ENCODE measurements at places on chromosomes 6 and 20.

DNA sequence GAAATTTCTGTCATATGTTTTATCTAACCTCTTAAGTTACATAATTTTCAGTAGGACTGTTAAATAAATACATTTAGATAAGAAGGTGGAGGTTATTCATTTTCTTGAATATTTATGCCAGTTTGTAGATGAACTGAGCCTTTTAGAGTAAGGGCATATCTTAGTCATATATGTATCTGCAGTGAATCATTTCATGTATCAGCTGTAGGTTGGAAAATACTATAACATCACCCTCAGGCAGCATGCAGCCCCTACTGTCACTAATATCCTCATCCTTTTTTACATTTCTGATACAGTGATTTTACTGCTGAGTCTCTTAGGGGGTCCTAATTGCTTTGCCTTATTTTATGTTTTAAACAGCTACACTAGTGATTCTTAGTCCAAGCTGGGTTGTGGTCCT lies 19.5 kb upstream of the SUMO4 start:
- no peak for DNase-seq

DNA sequence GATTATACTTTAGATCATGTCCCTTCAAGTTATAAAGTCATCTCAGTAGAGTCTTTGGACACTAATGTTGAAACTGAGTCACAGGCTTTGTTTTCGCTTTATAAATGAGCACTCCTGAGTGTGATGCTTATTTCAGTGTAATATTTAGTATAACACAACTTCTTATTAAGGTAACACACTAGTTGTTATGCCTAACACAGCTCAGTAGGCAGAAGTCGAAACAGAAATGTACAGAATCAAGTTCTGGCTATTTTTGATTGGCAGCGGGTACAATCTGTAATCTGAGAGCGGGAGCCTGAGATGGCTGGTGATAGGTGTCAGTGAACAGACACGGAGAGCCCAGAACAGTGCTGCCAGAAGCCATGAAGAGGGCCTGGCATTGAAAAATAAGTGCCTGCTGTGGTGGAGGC lies 11.4 kb downstream of the HECA start:
- DNase-seq: no peak

DNA sequence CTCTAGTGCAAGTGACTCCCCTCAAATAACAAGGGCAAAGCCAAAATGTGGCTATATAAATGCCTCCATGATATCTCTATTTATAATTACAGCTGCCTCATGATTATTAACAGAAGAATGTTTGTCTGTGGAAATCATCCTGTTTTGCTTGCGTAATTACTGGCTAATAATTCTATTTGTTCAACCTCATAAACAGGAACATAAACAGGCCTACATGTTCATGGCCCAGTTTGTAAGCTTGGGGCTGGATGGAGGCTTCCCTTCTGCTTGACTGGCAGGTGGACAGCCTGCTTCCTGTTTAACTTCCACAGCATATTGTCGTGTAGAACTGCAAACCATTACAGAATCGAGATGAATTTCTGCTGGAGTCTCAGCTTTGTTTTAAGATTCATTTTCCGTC lies 766.0 kb upstream of the MAP3K7 start:
- no peak for DNase-seq

GRCh38 chr20:12112665-12113064 lies 195.0 kb downstream of the BTBD3 start:
- DNase-seq: no peak

GRCh38 chr6:134168590-134169208 lies 116.3 kb upstream of the SLC2A12 start:
- no peak for DNase-seq

DNA sequence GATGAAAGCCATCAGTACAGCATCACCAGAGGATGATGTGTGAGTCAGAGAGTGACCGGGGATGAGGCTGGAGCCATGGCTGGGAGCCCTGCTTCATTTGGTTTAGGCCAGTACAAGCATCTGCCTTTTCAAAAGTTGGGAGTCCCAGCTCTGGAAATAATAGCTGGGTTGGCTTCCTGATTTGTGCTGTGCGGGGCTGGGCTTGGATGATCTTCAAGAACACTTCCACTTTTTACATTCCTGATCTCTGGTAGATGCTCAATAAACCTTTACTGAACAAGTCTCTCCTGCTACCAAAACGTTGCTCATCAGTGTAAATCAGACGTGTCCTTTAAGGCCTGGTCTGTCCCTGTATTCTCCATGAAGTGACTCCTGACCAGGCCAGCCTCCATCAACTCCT lies 44.1 kb upstream of the ADGRF4 start:
- DNase-seq: no peak

- no peak for DNase-seq
Measured at GRCh38 chr6:136468711-136469110, 81.5 kb downstream of the MAP7 start.

DNA sequence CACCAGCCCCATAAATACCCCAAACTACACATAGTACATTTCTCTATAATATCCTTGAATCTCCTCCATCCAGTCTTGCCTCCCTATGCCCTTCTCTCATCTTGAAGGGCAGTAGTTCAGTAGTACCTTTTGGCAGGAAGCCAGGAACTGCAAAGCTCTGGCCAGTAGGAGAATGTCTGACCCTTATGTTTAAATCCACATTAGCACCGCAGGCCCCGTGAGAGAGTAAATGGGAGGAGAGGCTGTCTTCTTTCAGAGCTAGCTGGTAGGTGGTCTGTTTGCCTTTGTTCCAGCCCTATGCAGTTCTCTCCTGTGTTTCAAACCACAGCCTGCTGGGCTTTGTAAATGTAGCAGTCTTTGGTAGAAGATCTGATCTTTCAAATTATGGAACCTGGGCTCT lies 690.7 kb downstream of the DOK5 start:
- DNase-seq: no peak

- no peak for DNase-seq
Measured at GRCh38 chr6:149769676-149770075, 20.1 kb downstream of the PCMT1 start.

- peak; percentile 98 for DNase-seq
Measured at GRCh38 chr6:134436281-134436815, 118.4 kb upstream of the SGK1 start.

- no peak for DNase-seq
Measured at GRCh38 chr6:80434691-80435350, 328.4 kb downstream of the BCKDHB start.

DNA sequence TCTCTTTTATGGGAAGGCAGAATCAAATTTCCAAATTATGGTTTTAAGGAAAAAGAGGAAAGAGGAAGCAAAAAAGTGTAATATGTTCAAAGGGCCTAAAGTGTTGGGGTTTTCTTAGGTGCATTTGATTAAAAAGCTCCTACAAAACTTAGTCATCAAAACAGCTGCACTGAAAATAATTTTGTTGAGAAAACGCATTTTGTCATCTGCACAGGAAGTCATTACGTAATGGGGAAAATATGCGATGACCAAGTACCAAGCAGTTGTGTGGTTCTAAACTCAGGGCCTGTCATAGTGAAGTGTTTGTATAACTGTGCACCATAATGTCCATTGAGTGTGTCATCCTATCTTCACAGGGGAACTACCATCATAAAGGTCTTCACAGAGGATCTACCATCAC lies 15.6 kb downstream of the HAO1 start:
- peak; percentile 96 for DNase-seq

- DNase-seq: no peak
Measured at GRCh38 chr6:37650071-37650481, 47.6 kb downstream of the MDGA1 start.

DNA sequence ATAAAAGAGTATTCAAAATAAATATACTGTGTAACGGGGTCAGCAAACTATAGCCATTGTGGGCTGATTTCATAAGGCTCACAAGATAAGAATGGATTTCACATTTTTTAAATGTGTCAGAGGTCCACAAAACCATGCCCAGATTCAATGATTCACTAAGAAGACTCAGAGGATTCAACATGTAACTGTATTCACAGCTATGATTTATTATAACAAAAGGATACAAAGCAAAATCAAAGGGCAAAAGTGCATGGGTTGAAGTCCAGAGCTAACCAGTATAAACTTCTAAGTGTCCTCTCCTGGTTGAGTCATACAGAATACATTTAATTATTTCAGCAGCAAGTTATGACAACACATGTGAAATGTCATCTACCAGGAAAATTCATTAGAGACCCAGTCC lies 49.2 kb downstream of the TBC1D32 start:
- peak; percentile 43 for DNase-seq

- peak; percentile 63 for DNase-seq
Measured at GRCh38 chr20:56826705-56827665, 197.9 kb downstream of the TFAP2C start.

DNA sequence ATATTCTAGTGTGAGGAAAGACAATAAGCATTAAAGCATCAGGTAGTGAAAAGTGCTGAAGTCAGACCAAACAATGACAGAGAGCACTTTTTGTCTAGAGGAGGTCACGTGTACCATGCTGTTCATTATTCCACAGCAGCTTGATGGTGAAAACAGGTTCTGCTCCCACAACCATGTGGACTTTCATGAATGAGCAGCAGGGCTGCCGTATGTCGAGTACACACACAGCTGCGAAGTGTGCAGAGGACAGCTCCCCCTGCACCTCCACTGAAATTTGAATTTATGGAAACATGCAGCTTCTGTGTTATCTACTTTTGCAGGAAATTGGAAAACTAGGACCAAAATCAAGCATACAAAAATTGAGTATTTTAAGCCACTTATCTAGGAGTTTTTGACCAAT lies 85.3 kb downstream of the MAP7 start:
- DNase-seq: no peak

GRCh38 chr20:37305079-37305478 lies 15.6 kb downstream of the MANBAL start:
- DNase-seq: no peak

DNA sequence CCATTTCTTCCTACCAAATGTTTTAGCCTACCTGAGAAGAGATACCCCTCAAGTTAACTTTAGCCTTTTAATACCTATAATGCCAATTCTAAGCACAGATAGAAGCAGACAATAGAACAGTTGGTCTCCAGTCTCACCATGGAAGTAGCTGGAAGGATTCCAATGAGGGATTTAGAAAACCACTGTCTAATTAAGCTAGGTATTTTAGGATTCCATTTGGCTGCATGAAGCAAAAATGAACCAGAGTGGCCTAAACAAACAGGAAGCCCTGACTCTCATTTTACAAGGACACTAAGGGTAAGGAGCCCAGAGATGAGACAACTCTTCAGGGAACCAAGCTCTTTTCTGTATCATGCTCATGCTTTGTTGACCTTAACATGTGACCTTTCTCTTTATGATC lies 199.2 kb downstream of the ALDH8A1 start:
- peak; percentile 88 for DNase-seq

DNA sequence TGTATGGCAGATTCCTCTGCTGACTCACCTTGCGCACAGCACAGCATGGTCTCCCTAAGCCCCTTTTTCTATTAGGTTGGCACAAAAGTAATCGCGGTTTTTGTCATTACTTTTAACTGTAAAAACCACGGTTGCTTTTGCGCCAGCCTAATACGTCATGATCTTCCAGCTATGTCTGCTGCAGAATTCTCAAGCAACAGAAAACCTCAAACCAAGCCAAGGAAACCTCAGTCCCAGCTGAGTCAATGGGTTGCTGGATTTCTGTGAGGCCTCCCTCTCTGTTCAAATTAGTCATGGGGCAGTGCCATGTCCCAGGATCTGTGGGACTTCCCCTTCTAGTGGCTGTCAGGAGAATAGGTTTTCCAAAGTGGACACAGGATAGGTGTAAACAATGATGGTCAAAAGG lies 15.7 kb upstream of the ENPP1 start:
- peak; percentile 37 for DNase-seq

DNA sequence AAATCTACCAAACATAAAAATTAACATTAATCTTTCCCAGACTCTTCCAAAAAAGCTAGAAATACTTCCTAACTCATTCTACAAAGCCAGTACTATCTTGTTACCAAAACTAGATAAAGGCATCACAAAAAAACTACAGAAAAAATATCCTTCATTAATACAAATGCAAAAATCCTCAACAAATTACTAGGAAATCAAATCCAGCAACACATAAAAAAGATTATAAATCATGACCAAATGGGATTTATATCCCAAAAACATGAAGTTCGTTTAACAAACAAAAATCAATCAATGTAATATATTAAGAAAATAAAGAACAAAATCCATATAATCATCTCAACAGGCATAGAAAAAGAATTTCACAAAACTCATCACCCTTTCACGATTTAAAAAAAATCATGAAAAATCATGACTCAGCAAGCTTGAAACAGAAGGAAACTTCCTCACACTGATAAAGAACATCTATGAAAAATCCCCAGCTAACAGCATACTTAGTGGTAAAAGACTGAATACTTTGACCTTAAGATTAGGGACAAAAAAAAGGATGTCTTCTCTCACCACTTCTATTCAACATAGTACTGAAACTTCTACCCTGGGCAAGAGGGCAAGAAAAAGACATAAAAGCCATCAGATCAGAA lies 43.2 kb downstream of the RANBP9 start:
- DNase-seq: peak; percentile 8

GRCh38 chr6:169167581-169168301 lies 85.9 kb downstream of the THBS2 start:
- peak; percentile 92 for DNase-seq

DNA sequence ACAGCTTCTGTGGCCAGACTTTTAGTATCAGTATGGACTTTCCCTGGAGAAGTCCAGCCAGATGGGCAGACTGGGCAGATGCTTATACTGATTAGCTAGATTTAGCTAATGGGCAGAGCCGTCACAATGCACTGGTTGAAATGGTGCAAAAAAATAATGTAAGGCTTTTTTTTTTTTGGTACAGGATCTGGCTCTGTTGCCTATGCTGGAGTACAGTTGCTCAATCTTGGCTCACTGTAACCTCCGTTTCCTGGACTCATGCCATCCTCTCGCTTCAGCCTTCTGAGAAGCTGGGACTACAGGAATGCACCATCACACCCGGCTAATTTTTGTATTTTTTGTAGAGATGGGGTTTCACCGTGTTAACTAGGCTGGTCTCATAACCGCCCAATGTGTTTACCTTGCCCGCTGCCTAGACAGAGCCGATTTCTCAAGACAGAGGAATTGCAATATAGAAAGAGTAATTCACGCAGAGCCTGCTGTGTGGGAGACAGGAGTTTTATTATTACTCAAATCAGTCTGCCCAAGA lies 16.4 kb upstream of the KIFC1 start:
- DNase-seq: peak; percentile 73

GRCh38 chr20:33740189-33740588 lies 8.4 kb downstream of the ZNF341 start:
- no peak for DNase-seq

GRCh38 chr6:44892579-44892978 lies 435.6 kb upstream of the RUNX2 start:
- DNase-seq: no peak

DNA sequence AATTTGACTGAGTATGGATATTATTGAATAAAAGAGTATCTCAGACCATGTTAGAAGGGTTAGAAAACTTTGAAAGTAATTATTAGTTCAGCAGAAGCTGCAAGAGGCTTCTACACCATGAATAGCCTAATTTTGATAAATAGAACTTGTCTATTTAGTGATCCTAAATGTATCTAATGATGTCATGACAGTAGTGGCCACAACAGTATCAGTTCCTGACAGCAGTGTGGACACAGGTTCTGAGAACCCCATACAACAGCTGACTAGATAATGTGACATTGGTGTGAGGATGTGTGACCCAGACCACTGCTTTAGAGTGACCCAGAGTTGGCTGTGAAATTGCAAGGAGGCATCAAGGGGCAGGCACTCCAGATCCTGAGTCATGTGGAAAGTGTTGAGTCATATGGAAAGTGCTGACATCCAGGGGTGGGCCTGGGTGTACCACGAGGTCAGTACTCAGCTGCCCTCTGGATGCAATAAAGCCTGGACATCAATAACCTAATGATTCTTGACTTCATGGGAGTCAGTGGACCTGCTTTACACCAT lies 754.7 kb downstream of the DHX35 start:
- DNase-seq: peak; percentile 54

- DNase-seq: peak; percentile 43
Measured at GRCh38 chr6:16344756-16345155, 106.4 kb downstream of the GMPR start.

- peak; percentile 31 for DNase-seq
Measured at GRCh38 chr6:4403828-4404227, 268.5 kb upstream of the ECI2 start.

Data from fibroblast of skin of back (primary cell).